ENCODE measurements at places on chromosomes 6 and 20. TPM values are rescaled to one million over a fixed set of nuclear protein-coding genes. Genes with fewer than 3 reads are reported as not detected.

RSPH9 gene
- polyA plus RNA-seq: 1.2 TPM

HNF4A gene
- not detected for polyA plus RNA-seq

FOXF2 gene
- polyA plus RNA-seq: not detected

GDAP1L1 gene
- polyA plus RNA-seq: not detected

FRS3 gene
- 2.9 TPM for polyA plus RNA-seq

RAMACL gene
- polyA plus RNA-seq: 0.15 TPM

RREB1 gene
- polyA plus RNA-seq: 6.1 TPM

TMC2 gene
- not detected for polyA plus RNA-seq

Measured in IgD-negative memory B cell (primary cell).